ENCODE measurements at places on chromosomes 4 and X. TPM values are rescaled to one million over a fixed set of nuclear protein-coding genes. Genes with fewer than 3 reads are reported as not detected.

- DNase-seq, result no peak
- no peak overlapping the region for H3K4me3 ChIP-seq
- no peaks in the 10 kb centered on the region for H3K4me1 ChIP-seq
- H3K36me3 ChIP-seq, result no peaks in the 10 kb centered on the region
These were observed 93.8 kb downstream of the SLC2A9 start for GRCh38 chr4:9927341-9928007.

The TMSB15A gene
- not detected for total RNA-seq

The GYPB gene
- not detected for total RNA-seq

The PRR32 gene
- total RNA-seq, result not detected

The BMPR1B gene
- total RNA-seq, result not detected

DNA sequence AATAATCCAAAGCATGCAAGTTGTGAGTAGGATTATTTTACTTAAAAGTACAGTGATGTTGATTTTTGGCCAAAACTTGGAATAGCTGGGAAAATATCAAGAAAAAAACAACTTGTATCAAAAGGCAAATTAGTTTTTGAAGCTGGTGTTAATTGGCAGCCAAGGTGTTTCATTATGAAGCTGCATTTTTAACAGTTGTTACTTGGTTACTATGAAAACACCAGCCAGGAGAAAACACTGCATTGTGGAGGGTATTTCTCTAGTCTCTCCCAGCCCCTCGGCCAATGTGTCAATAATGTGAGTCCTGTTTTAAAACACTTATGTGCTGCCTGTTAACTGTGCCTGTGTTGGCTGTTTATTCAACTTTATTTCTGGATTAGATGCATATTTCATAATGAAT, 733.4 kb downstream of the ADGRL3 start:
- no peak for DNase-seq
- H3K4me3 ChIP-seq, result no peak overlapping the region
- H3K36me3 ChIP-seq, result no peaks in the 10 kb centered on the region
- H3K27ac ChIP-seq, result no peak overlapping the region
- no peaks in the 10 kb centered on the region for H3K27me3 ChIP-seq
- H3K4me1 ChIP-seq, result no peaks in the 10 kb centered on the region

GRCh38 chrX:74911494-74911893, 13.8 kb downstream of the NEXMIF start:
- no peaks in the 10 kb centered on the region for H3K36me3 ChIP-seq
- H3K27ac ChIP-seq, result no peak overlapping the region
- no peak for DNase-seq
- H3K27me3 ChIP-seq, result no peaks in the 10 kb centered on the region

DNA sequence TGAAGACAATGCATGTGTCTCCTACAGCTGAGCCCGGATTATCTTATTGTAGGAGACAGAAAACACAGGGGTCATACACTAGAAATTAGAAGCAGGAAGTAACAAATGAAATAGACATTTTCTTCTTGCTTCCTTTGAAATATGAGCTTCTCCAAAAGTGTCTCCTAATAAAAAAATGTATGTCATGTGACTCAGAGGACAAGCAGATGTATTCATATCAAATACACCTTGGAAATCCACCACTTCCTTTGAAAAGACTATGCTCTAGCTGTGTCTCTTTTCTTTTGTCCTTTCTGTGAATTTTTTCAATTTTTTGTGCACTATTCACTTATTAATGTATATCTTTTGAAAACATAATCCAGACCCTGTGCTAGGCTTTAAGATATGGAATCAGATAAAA, 1906.2 kb downstream of the C4orf33 start:
- no peaks in the 10 kb centered on the region for H3K4me1 ChIP-seq
- DNase-seq, result no peak
- H3K27me3 ChIP-seq, result no peaks in the 10 kb centered on the region
- no peaks in the 10 kb centered on the region for H3K36me3 ChIP-seq
- H3K4me3 ChIP-seq, result no peak overlapping the region
- no peak overlapping the region for H3K27ac ChIP-seq

The HSFX3 gene
- not detected for total RNA-seq

GRCh38 chrX:80648023-80648422, 161.7 kb downstream of the BRWD3 start:
- no peaks in the 10 kb centered on the region for H3K27me3 ChIP-seq
- DNase-seq, result no peak
- no peak overlapping the region for H3K27ac ChIP-seq
- H3K36me3 ChIP-seq, result no peaks in the 10 kb centered on the region
- H3K4me1 ChIP-seq, result no peaks in the 10 kb centered on the region

- no peak overlapping the region for H3K4me3 ChIP-seq
- no peaks in the 10 kb centered on the region for H3K4me1 ChIP-seq
- H3K27ac ChIP-seq, result no peak overlapping the region
- no peaks in the 10 kb centered on the region for H3K36me3 ChIP-seq
- no peak for DNase-seq
- H3K27me3 ChIP-seq, result peaks cover 5% of the 10 kb centered on the region
These were observed 444.1 kb downstream of the BCOR start for GRCh38 chrX:39653691-39654090.

All from activated CD8-positive, alpha-beta T cell treated with anti-CD3 and anti-CD28 coated beads, Interleukin-2, amount 10 ng/mL, durations not matched to agents 7 days and 5 days (primary cell).